ENCODE measurements at places on chromosomes 12 and 14.

- DNase-seq = no peak
These were observed 286.9 kb downstream of the ERC1 start for GRCh38 chr12:1277905-1278304.

DNA sequence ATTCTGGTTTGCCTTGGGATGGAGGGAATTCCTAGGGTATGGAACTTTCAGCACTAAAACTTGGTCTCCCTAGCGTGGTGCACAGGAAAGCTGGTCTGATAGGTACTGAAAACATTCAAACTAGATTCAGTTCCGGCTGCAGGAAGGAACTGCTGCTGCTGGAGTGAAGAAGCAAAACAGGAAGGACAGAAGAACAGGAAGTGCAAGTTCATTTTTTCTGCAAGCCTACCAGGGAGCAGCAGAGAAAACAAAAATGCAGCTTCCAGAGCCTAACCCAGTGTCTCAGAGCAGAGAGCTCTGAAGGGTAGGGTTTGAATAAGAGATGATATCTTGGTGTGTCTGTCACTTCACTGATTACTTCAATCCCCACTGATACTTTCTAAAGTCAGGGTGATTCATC is 165.2 kb downstream of the VRK1 start:
- DNase-seq = no peak

DNA sequence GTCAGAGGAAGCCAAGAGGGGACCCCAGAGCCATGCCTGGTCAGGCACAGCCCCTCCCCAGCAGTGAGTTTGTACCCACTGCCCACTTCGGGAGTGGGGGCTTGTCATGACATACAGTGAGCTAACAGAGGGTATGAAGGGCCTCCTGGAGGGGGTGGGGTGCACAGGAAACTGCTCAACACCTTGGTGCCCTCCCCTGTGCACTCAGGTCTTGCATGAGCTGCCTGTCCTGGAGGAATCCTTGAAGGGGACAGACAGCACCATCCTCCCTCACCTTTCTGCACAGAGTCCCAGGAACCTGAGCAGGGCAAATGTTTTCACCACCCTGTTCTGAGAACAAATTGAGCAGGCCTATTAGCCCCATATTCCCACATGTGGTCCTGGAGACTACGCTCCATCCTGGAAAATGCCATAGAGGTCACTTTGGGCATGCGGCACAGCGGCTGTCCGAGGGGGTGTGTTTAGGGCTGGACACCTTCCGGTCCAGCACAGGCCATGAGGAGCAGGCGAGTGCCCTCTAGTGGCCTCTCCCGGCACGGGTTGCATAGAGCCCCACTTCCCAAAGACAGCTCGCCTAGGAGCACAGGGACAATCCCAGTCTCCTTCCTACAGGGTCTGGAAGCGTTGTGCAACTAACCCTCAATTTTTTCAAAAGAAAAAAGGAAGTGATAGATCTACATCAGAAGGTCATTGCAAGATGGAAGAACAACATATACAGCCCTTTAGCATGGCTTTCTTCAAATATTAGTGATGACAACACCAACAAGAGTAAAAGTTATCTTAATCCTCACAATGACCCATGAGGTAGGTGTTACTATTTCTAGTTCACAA is 31.9 kb upstream of the ZFP36L1 start:
- DNase-seq = peak; percentile 74

DNA sequence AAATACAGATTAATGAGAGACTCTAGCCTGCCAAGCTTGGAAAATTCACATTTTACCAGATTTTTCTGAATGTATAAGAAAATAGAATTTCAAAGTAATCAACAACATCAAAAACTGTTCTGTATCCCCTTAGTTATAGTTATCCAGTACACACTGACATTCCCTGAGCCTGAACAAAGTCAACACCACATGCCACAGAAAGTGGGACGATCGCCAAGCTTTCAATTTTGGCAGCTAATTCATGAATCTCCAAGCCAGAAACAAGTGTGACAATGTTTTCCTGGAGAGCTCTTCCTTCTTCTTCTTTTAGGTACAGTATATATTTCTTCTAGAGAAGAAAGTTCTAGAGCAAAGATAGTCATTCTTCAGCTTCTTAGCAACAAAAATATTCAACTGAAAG is 290.2 kb downstream of the PRKD1 start:
- DNase-seq = peak; percentile 25

DNA sequence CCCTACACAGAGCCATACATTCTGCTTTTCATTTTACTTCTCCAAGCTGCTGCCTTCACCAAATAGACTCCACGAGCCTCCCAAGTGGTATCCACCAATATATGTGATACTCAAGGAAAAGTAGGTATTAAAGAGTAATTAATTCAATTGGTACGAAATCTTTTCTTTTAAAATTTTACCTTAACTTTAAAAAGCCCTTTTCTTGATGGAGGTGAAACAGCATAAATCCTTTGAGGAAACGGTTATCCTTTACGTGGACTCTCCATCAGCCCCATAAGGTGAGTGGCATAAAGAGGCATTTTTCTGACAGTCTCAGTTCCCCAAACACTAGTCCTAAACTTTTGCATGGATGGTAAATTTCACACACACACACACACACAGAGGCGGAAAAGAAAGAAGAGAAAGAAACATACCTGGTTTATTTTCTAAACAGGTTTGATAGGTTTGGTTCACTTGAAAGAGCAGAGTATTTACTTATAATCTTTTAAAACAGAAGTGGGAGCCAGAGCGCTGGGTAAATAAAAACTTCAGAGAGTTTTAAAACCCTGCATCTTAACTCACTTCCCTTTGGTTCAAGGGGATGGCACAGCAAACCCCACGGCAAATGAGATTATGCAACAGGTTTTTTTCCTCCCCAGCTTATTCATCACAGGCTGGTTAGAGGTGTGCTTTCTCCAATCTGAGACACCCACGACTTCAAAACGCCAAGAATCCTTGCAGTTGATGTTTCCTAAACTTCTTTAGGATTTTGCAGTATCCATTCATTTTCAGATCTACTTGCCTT is 1.9 kb downstream of the DUSP16 start:
- peak; percentile 44 for DNase-seq

GRCh38 chr14:101628975-101629374 is 67.7 kb downstream of the DIO3 start:
- DNase-seq = no peak

DNA sequence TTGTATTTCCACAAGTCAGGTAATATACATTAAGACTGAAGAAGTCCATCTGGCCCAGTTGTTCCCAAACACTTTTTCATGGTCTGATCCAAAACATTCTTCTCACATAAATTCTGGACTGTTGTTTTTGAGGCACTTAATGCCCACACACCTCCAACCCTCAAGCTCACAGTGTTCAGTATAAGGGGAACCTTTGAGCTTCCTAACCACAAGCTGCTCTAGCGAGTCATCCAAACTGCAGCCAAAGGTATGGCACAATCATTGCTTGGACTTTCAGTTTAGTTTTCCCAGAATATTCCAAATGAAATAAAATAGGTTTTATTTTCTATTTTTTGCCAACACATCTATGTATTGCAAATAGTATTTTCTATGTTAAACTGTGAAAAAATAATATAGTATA is 103.0 kb downstream of the PUS7L start:
- DNase-seq = peak; percentile 9

GRCh38 chr14:76581592-76581991 is 179.7 kb upstream of the VASH1 start:
- DNase-seq = no peak

GRCh38 chr14:94601884-94602391 is 10.3 kb upstream of the SERPINA3 start:
- DNase-seq = peak; percentile 80

DNA sequence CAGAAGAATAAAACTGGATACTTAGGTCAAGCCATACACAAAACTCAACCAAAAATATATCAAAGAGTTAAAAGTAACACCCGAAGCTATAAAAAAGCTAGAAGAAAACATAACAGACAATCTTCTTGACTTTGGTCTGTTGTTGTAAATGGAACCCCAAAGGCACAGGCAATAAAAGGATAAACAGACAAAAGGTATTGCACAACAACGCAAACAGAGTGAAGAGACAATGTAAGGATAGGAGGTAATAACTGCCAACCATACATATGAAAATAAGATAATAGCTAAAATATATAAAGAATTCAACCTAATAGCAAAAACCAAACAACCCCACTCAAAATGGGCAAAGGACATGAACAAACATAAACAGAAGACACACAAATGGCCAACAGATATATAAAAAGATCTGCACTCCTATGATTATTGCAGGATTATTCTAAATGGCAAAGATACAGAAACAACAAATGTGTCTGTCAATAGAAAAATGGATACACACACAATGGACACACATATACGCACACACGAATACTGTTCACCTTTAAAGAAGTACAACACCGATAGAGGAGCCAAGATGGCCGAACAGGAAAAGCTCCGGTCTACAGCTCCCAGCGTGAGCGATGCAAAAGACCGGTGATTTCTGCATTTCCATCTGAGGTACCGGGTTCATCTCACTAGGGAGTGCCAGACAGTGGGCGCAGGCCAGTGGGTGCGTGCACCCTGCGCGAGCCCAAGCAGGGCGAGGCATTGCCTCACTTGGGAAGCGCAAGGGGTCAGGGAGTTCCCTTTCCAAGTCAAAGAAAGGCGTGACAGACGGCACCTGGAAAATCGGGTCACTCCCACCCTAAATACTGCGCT is 1137.1 kb downstream of the FSCB start:
- no peak for DNase-seq

GRCh38 chr12:25482625-25483024 is 70.5 kb downstream of the LMNTD1 start:
- DNase-seq = no peak

DNA sequence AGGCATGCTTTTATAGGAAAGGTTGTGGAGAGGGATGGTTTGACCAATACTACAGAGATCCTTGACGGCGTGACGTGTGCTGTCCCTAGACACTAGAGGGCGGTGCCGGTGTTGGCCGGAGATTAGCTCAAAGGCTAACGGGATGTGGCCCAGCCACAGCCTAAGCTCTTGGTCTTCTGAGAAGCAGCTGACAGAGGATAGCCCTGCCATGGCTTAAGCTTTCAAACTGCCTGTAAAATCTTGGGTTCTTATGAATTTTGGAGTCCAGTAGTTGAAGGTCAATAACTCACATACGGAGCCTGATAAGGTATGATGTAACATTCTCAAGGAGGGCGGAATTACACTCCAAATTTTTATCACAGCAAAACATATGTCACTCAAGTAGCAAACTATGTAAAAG is 515.7 kb upstream of the ATXN7L3B start:
- DNase-seq = peak; percentile 30

GRCh38 chr14:86027144-86027543 is 497.2 kb downstream of the FLRT2 start:
- no peak for DNase-seq

- DNase-seq = peak; percentile 54
These were observed 159.4 kb upstream of the TMTC2 start for GRCh38 chr12:82527165-82527780.

DNA sequence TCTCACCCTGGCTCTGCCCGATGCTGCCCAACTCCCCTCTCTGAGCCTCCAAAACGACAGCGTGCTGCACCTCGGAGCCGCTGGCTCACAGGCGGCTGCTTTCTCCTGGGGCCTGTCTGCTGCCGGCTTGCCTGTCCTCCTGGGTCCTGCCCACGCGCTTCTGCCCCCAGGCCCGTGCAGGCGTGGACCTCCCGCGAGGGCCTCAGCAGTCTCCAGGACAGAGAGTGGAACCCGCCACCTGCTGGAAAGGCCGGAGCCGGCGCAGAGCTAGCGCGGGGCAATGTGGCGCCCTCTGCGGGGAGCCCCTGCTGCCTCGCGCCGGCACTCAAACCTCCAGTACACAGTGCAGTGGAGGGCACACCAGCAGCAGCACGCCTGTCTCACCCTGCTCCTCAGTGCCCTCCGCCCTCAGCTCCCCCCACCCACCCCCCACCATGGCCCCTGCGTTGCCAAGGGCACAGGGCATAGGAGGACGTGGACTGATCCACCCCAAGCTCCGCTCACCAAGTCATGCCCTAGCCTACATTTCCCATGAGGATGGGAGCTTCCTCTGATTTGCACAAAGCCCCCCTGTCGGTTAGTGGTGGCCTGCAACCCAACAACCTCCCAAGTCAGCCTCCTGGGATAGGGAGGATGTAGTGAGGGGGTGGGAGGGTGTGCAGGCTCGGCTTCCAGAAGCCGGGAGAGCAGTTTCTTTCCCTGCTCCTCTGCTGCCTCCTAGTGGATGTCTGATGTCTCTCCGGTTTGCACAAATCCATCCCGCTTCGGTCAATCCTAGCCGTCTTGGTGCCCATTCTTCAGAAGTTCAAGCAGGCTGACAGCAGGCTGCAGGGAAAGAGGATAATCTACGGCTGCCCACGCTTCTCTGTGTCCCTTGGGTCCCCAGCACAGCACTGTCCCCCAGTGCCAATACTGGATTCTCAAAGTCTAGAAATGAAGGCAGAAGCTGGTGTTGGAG is 25.2 kb downstream of the KRT8 start:
- DNase-seq = peak; percentile 76

DNA sequence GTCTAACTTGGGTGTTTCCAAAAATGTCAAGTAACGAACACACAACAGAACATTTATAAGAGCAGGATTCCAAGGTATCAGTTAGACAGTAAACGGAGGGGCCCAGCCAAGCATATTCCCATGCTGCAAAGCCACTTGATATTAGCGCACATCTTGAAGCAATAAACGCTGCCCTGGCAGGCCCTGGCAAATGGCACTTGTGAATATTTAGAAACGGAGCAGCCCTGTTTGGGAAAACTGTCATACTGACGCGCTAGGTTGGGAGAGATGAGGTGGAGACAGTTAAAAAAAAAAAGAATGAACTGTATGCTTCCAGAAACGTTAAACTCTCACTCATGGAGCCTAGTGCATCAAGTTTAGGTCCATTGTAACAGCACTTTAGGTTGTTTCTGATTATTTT is 9.3 kb downstream of the DGLUCY start:
- no peak for DNase-seq

- peak; percentile 59 for DNase-seq
These were observed 14.4 kb downstream of the G2E3 start for GRCh38 chr14:30573226-30573814.

DNA sequence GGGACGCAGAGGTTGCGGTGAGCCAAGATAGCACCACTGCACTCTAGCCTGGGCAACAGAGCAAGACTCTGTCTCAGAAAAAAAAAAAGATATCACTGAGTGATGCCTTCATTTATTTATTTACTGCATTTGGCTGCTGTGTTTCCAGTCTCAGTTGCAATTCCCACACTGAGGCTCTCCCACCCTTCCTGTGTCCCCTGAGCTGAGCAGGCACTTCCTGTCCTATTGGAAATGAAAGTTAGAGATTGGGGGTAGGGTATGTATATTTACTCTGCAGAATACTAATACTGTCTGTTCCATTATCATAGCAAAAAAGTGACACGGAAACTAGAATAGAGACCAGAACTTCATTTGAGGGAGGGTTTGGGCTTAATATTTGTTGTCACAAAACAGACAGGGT is 1.6 kb upstream of the RBMS2 start:
- peak; percentile 7 for DNase-seq

DNA sequence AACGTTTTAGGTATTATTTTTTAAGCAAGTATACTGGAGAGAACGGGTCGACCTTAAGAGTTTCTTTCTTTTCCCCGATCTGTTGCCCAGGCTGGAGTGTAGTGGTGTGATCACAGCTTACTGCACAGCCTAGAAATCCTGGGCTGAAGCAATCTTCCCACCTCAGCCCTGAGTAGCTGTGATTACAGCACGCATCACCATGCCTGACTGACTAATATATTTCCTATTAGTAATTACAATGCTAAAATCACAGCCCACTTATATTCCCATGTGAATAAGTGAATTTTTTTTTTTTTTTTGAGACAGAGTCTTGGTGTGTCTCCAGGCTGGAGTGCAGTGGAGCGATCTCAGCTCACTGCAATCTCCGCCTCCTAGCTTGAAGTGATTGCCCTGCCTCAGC is 50.4 kb downstream of the DICER1 start:
- peak; percentile 15 for DNase-seq

GRCh38 chr12:131901431-131902331 is 7.3 kb downstream of the ULK1 start:
- DNase-seq = no peak
